ENCODE measurements at places on chromosomes 1 and 21. TPM values are rescaled to one million over a fixed set of nuclear protein-coding genes. Genes with fewer than 3 reads are reported as not detected.

GRCh38 chr1:18263547-18264120 lies 156.0 kb downstream of the IGSF21 start:
- DNase-seq: no peak
- H3K36me3 ChIP-seq: no peaks in the 10 kb centered on the region
- no peaks in the 10 kb centered on the region for H3K4me1 ChIP-seq
- no peak overlapping the region for H3K27ac ChIP-seq
- no peaks in the 10 kb centered on the region for H3K27me3 ChIP-seq

DNA sequence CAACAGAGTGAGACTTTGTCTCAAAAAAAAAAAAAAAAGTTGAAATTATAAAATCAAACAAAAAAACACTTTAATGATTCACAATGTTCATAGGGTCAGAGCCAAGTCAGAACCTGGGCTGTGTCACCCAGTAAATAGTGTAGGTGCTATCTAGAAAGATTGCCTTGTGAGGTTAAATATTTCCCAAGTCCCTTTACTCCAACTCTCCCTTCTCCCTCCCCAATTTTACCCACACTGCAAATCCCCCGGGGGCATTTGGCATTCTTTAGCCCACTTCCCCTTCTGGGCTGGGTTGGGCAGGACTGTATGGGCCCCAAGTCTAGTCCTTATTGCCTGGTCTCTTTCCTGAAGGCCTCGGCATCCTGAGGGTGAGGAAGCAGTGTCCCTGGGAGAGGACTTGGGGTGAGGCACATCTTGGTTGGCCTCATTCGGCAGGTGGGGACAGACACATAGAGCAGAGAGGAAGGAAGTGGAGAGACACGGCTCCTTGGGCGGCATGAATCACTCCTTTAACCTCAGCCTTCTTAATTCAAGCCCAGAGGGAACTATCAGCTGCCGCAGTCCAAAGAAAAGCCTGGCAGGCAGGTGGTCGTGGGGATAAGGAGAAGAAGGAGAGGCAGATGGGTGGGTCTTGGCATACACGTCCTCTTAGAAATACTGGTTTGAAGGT lies 8.2 kb downstream of the ADORA1 start:
- H3K27ac ChIP-seq: no peak overlapping the region
- no peaks in the 10 kb centered on the region for H3K27me3 ChIP-seq
- no peak overlapping the region for H3K4me3 ChIP-seq

RGS18 gene
- total RNA-seq: 2.1 TPM

DIP2A gene
- 41.0 TPM for total RNA-seq

PLA2G2F gene
- total RNA-seq: not detected

DNA sequence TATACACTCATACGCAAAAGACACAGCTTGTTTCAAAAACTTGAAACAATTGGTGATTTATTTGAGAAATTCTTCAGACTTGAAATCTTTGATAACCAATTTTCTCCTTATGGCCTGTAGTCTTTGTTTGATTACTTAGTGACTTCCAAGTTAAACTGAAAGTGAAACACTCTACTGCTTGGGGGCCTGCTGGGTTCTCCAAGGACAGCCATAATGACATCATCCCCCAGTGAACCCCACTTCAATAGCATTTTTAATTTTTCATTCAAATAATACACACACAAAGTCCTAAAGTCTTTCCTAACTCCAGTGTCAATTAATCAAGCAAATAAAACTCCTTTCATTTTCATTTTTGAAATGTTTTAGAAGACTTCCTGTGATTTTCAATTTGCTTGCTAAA lies 59.2 kb downstream of the KRTAP19-8 start:
- H3K4me3 ChIP-seq: no peak overlapping the region
- no peaks in the 10 kb centered on the region for H3K36me3 ChIP-seq

DNA sequence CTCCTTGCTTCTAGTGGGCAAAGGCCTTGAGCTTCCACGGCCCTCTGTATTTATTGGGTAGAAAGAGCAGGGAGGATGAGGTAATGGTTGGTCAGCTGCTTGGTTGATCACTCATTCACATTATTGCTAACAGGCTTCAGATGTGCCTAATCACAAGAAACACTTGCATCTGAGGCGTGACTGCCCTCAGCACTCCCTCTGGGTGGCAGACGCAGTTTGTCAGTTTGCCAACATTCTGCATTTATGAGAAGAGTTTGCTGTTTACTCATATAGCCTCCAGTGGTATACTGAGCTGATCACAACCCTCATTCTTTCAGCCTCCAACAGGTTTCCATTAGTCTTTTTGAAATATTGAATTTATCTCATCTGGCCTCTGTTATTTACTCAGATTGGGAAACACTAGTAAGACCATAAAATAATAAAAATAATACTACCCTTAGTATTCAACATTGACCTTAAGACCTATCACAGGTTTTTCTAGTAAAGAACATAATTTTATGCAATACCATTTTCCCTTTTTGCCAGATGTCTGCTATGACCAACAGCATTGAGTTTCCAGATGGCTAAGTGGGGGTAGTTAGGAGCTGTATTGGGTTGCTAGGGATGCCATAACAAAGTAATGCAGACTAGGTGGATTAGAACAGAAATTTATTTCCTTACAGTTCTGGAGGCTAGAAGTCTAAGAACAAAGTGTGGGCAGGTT lies 53.3 kb downstream of the PTGFR start:
- H3K27me3 ChIP-seq: no peaks in the 10 kb centered on the region
- no peaks in the 10 kb centered on the region for H3K4me1 ChIP-seq
- no peak overlapping the region for H3K27ac ChIP-seq
- H3K36me3 ChIP-seq: no peaks in the 10 kb centered on the region
- DNase-seq: no peak
- no peak overlapping the region for H3K4me3 ChIP-seq

GRCh38 chr1:27531959-27532685 lies 42.2 kb upstream of the WASF2 start:
- H3K4me3 ChIP-seq: no peak overlapping the region
- no peak for DNase-seq
- no peaks in the 10 kb centered on the region for H3K27me3 ChIP-seq

EFNA4 gene
- 26.1 TPM for total RNA-seq

DNA sequence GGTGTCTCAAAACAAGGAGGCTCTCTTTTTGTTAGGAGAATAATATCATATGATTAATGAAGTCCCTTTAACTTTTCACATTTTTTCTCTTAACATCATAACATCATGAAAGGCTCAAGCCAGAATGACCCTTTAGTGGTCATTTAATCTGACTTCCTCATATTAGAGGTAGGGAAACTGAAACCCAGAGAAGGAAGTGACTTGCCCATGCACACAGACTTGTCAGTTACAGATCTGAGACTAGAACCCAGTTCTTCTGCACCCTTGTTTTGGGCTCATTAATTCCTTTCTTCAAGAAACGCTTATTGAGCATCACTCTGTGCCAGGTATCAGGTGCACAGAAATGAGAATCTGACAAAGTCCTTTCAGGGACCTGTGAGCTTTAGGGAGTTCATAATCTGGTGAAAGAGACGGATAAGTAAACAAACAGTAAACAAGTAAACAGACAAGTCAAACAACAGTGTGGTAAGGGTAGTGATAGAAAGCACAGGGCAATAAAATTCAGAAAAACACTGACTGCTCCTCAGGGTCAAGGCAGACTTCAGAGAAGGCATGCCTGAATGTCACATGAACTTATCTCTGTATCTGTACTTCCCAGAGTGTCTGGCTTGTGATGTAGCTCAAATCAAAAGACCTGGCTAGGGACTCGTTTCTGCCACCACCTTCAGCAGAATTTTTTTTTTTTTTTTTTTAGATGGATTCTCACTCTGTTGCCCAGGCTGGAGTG lies 38.3 kb upstream of the OSBPL9 start:
- no peak overlapping the region for H3K4me3 ChIP-seq
- no peak for DNase-seq
- H3K27me3 ChIP-seq: no peaks in the 10 kb centered on the region
- H3K4me1 ChIP-seq: no peaks in the 10 kb centered on the region
- H3K36me3 ChIP-seq: no peaks in the 10 kb centered on the region

DNA sequence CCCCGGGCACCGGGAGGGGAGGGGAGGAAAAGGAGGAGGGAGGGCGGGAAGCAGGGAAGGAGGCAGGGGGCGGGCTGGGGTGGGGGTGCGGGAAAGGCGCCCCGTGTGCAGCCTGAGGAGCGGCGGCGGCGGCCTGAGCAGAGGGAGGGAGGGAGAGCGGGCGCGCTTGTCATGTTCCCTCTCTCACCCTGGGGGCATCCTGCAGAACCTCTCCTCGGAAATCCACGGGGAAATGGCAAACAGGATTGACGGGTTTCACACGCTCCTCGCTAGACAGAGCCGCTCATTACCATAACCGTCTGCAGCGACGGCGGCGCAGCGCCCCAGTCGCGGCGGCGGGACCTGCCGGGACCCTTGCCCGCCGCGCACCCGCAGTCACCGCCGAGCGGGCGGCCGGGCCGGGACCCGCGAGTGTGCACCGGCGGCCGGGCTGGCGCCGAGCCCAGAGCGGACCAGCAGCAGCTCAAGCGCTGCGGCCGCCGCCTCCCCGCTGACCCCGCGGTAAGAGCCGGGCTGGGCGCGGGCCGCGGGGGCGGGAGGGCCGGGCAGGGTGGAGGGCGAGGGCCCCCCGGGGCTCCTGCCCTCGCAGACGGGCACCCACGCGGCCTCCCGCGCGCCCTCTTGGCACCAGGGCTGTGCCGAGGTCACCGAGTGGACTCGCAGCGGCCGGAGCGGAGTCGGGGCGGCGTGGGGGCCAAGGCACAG lies at the start of gene SERTAD4:
Gene SERTAD4, plus strand, starts transcription at position 286 of the 705 bp plus-strand sequence. CDS start 5,165 bp downstream, outside the sequence.
- peak; percentile 54 for DNase-seq
- H3K4me1 ChIP-seq: no peaks in the 10 kb centered on the region
- peak within 1 kb of the TSS; percentile 51 for H3K4me3 ChIP-seq
- no peaks in the 10 kb centered on the region for H3K36me3 ChIP-seq
- H3K27me3 ChIP-seq: peaks cover 6% of the 10 kb centered on the region

DNA sequence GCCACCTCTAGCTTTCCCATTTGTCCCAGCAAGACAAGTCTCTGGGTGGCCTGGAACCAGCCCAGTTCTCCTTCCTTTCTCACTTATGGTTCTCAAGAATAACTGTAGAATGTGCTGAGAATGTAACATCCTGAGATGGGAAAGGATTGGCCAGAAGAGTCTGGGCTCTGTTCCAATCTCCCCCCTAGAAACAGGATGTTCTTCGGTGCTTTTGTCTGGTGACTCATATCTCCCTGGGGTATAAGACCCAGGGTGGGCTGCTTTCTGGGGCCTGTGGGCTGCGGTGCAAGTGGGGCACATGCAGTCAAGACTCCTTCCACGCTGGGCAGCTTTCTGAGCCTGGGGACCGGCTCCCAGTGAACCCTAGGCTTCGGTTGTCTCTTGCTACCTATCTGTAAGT lies 251.2 kb upstream of the POU3F1 start:
- no peak overlapping the region for H3K4me3 ChIP-seq
- H3K36me3 ChIP-seq: no peaks in the 10 kb centered on the region
- no peaks in the 10 kb centered on the region for H3K27me3 ChIP-seq
- no peak overlapping the region for H3K27ac ChIP-seq

DNA sequence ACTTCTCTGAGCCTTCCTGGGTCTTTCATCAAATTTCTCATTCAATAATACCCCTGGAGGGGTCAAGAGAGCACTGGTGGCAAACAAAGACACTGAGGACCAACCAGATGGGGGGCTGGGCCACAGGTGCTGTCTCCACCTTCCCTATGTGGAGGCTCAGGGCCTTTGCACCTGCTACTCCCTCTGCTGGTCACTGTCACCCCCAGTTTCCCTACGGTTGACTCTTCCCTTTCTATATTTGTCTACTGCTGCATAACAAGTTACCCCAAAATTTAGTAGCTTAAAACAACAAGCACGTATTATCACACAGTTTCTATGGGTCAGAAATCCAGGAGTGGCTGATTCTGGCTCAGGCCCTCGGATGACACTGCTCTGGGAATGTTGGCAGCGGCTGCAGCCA lies 138.8 kb upstream of the RUNX3 start:
- H3K4me1 ChIP-seq: no peaks in the 10 kb centered on the region
- H3K27ac ChIP-seq: no peak overlapping the region
- H3K36me3 ChIP-seq: no peaks in the 10 kb centered on the region
- DNase-seq: no peak
- H3K4me3 ChIP-seq: no peak overlapping the region
- no peaks in the 10 kb centered on the region for H3K27me3 ChIP-seq

DNA sequence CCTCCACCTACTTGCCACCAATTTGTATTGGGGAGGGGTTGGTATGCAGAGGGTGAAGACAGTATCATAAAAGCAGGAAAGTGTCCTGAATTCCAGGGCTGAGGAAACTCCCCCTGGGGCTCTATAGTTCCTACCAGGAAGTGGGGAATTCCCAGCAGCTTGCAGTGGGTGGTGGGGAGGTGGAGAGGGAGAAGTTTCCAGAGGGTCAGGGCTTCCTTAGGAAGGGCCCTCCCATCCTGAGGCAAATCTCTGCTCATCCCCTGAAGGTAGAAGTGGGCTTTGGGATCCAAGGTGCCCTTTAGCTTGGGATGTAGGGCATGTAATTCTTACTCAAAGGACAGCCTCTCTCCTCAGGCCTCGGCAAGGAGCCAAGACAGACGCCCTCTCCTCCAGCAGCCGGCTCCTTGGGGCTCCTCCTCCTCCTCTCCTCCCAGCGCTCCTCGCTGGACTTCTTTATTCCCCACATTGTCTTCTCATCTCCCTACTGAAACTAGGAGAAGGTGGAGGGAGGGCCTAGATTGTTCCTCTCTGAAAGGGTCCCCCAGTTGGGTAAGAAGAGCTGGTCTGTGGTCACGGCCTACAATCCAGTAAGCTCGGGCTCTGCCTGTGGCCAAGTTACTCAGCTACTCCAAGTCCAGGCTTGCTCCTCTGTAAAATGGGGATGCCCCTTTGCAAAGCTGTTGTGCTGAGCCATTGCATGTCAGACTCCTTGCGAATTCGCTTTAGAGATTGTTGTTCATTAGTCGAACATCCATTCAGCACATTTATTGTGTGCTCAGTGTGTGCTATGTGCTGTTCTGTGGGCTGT lies 17.9 kb upstream of the CSF1 start:
- no peak overlapping the region for H3K4me3 ChIP-seq
- no peak overlapping the region for H3K27ac ChIP-seq
- no peak for DNase-seq

GRCh38 chr1:165402517-165403111 lies 42.3 kb downstream of the RXRG start:
- H3K4me3 ChIP-seq: no peak overlapping the region
- no peaks in the 10 kb centered on the region for H3K27me3 ChIP-seq
- H3K36me3 ChIP-seq: no peaks in the 10 kb centered on the region
- H3K4me1 ChIP-seq: no peaks in the 10 kb centered on the region

CACHD1 gene
- total RNA-seq: 2.0 TPM

DNA sequence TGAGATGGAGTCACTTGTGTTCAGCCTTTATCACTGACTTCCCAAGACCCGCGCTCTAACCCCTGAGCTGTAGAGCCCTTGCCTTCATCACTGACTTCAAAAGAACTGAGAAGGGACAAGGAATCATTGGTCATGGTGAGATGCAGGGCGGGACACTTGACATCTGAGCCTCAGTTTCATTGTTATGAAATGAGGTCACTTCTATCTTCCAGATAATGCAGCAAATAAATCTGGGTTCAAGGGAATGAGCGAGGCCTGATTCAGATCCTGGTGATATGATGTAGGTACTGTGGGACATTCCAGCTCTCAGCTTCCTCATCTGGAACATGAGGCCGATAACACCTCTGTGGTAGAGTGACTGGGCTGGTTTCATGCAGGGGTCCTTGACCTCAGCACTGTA lies 13.8 kb downstream of the KAZN start:
- DNase-seq: no peak
- H3K27me3 ChIP-seq: no peaks in the 10 kb centered on the region
- H3K4me3 ChIP-seq: no peak overlapping the region
- H3K4me1 ChIP-seq: no peaks in the 10 kb centered on the region
- no peaks in the 10 kb centered on the region for H3K36me3 ChIP-seq
- H3K27ac ChIP-seq: no peak overlapping the region

- no peak overlapping the region for H3K4me3 ChIP-seq
- H3K36me3 ChIP-seq: no peaks in the 10 kb centered on the region
- no peaks in the 10 kb centered on the region for H3K4me1 ChIP-seq
- DNase-seq: no peak
- no peaks in the 10 kb centered on the region for H3K27me3 ChIP-seq
- H3K27ac ChIP-seq: no peak overlapping the region
Measured at GRCh38 chr1:18203645-18204044, 96.0 kb downstream of the IGSF21 start.

All from colonic mucosa (tissue), 4 donors.